ENCODE measurements at places on chromosomes 7 and 10. TPM values are rescaled to one million over a fixed set of nuclear protein-coding genes. Genes with fewer than 3 reads are reported as not detected.

DNA sequence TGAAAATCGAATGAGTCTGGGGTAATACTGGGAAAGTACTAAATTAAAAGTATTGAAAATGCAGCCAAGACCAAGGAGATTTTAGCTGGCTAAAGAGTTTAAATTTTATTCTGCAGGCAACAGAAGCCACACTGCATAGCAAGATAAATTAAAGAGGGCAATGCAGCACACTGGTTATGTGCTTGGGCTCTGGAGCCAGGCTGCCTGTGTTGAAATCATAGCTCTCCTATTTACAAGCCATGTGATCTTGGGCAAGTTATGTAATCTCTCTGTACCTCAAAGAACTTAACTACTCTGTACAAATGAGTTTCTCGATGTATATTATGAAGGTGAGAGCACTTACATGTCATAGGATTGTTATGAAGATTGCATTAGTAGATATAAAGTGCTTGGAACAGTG is 9.9 kb downstream of the SLC25A13 start:
- no peaks in the 10 kb centered on the region for H3K36me3 ChIP-seq
- no peak overlapping the region for H3K4me3 ChIP-seq
- no peaks in the 10 kb centered on the region for H3K27me3 ChIP-seq
- no peaks in the 10 kb centered on the region for H3K4me1 ChIP-seq
- DNase-seq = no peak

GRCh38 chr7:36217961-36218284 is 64.9 kb downstream of the EEPD1 start:
- no peaks in the 10 kb centered on the region for H3K36me3 ChIP-seq
- no peaks in the 10 kb centered on the region for H3K27me3 ChIP-seq
- no peak for DNase-seq

GRCh38 chr7:111498391-111499007 is 63.8 kb downstream of the IMMP2L start:
- no peaks in the 10 kb centered on the region for H3K36me3 ChIP-seq
- no peak overlapping the region for H3K27ac ChIP-seq
- no peak overlapping the region for H3K4me3 ChIP-seq
- no peaks in the 10 kb centered on the region for H3K27me3 ChIP-seq

ASB4 gene
- total RNA-seq = not detected

ZNF467 gene
- not detected for total RNA-seq

Data from CD8-positive, alpha-beta memory T cell (primary cell).